SHP77 (cell line): ENCODE measurements at places on chromosomes 1 and 21.

DNA sequence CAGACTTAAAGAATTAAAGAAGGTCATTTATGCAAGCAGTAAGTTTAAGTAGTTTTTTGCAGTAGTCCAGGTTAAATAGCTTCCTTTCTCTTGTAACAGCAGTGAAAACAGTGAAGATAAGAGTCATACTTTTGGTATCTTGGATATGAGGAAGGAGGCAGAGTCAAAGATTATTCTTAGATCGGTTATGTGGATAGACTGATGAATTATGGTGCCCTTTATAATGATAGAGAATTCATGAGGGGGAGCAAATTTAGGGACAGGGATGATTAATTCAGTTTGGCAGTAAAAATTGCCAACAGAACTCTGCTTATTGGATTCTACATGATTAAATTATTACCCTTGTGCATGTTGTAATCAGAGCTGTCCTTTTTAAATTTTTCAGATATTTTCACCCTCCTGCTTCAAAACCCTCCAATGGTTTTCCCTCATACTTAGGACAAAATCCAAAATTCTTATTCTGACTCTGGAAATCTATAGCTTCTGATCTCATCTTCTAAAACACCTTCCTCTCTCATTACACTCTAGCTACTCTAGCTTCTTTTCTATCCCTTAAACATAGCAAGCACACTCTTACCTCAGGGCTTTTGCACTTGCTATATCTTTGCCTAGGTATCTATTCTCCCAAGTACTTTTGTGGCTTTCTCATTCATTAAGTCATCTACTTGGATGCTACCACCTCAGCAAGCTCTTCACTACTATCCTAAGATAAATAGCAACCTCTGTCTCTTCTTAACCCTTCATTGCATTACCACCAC, 79.8 kb downstream of the PKN2 start:
- DNase-seq, result no peak

- no peak for DNase-seq
Observed at GRCh38 chr21:45600248-45600647, 43.3 kb upstream of the PCBP3 start.

DNA sequence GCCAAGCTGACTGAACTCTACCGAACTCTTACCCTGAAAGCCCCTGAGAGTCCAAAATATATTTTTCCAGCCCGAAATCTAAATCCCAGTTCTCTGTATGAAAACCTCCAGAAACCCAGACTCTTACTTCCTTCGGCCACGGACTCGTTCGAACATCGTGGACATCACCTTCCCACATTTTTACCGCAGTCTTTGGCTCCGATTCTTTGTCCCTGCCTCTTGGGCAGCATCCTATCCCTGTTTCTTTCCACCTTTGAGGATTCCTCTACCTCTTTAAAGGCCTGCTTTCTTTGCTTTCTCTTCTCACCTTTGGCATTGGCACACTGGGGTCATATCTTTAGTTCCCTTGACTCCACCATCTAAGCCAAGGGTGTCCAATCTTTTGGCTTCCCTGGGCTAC, 932 bp upstream of the USP24 start:
- no peak for DNase-seq

GRCh38 chr1:209688746-209689234, 13.6 kb downstream of the G0S2 start:
- no peak for DNase-seq

GRCh38 chr1:61341426-61341825, 259.1 kb downstream of the NFIA start:
- DNase-seq, result no peak

DNA sequence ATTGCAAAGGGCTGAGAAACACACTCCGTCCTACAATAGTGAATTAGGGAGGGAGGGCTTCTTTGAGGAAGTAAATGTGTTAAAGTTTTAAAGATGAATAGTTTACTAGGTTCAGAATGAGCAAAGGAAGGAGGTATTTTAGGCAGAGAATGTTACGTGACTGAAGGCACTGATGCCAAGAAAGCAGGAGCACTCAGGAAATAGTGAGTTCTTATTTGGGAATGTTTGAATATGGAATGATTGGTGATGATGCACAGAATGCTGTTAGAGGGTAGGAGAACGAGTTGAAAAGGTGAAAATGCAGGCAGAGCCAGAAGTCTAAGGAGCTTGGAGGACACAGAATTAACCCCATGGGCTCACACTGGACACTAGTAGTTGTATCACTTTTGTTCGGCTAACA, 108.0 kb downstream of the NRIP1 start:
- DNase-seq, result no peak

DNA sequence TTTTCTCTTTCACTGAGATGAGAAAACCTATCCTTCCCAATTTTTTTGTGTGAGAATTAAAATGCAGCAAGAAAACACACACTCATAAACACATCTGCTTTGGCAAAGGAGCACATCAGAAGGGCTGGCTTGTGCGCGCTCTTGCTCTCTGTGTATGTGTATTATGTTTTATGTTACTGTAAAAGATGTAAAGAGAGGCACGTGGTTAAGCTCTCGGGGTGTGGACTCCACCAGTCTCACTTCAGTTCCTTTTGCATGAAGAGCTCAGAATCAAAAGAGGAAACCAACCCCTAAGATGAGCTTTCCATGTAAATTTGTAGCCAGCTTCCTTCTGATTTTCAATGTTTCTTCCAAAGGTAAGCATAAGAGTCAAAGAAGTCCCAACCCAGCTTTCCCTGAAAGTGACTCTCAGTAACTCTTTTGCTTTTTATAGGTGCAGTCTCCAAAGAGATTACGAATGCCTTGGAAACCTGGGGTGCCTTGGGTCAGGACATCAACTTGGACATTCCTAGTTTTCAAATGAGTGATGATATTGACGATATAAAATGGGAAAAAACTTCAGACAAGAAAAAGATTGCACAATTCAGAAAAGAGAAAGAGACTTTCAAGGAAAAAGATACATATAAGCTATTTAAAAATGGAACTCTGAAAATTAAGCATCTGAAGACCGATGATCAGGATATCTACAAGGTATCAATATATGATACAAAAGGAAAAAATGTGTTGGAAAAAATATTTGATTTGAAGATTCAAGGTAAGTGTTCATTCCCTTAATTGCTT, at the start of gene CD2:
Gene CD2, plus strand, starts transcription at position 233 of the 780 bp plus-strand sequence. Its CDS starts 63 bp downstream, at position 296.
- DNase-seq, result no peak

- no peak for DNase-seq
Observed at GRCh38 chr1:86064899-86065298, 91.7 kb downstream of the COL24A1 start.

DNA sequence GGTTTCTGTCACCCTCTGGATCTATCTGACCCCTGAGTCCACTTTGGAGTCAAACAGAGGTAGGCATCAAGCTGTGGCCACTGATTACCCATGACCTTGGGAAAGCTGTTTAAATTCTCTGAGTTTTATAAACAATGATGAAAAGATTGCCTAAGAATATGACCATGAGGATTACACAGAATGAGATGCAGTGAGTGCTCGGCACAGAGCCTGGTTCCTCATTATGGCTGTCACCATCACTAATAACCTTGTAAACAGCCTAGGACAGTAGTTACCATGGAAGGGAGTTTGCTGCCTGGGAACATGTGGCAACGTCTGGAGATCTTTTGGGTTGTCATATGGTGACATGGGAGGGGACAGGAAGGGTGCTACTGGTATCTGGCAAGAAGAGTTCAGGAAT, 248.3 kb upstream of the KAZN start:
- DNase-seq, result no peak

GRCh38 chr1:156167536-156167935, 14.2 kb downstream of the SEMA4A start:
- no peak for DNase-seq

DNA sequence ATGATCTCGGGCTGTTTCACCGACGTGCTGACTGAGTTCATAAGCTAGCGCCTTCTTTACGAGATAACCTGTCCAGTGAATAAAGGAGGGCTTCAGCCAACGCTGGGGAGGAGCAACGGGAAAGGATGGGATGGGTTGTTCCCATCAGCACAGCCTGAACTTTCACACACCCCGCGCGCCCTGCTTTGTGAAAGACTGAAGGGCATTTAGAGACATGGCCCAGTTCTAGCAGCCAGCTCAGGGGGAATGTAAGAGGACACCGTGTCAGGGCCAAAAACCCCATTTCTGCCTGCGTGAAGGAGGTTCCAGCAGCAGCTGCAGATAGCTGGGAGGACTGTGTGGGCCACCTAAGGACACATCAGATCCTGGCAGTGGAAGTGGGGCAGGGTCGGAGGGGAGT, 255.1 kb upstream of the RAB4A start:
- no peak for DNase-seq
